ENCODE measurements at places on chromosomes 4 and X.

- H3K27ac ChIP-seq = no peak overlapping the region
- no peak for DNase-seq
- H3K27me3 ChIP-seq = no peaks in the 10 kb centered on the region
- H3K4me1 ChIP-seq = no peaks in the 10 kb centered on the region
These were observed 121.5 kb upstream of the NUDT6 start for GRCh38 chr4:123043793-123044425.

DNA sequence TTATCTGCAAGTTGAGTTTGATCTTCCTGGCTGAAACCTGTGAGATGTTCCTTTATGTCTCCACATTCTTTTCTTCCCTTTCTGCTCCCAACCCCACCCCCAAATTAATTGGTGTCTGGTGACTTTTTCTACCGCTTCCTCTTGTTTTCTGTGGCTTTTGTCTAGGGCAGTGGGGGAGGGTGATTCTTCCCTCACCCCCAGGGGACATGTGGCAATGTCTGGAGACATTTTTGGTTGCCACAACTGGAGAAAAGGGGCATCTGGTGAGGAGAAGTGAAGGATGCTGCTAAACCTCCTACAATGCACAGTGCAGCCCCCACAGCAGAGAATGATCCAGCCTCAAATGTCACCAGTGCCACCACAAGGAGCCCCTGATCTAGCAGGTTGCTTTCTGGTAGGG is 152.9 kb downstream of the NHS start:
- H3K4me3 ChIP-seq = no peak overlapping the region
- H3K36me3 ChIP-seq = no peaks in the 10 kb centered on the region
- DNase-seq = no peak
- H3K27me3 ChIP-seq = no peaks in the 10 kb centered on the region

GRCh38 chr4:100929758-100930157 is 411.9 kb upstream of the EMCN start:
- no peaks in the 10 kb centered on the region for H3K36me3 ChIP-seq
- no peaks in the 10 kb centered on the region for H3K4me1 ChIP-seq
- H3K4me3 ChIP-seq = no peak overlapping the region
- no peak overlapping the region for H3K27ac ChIP-seq

- H3K36me3 ChIP-seq = no peaks in the 10 kb centered on the region
- no peak for DNase-seq
- H3K27me3 ChIP-seq = no peaks in the 10 kb centered on the region
- H3K27ac ChIP-seq = no peak overlapping the region
- H3K4me1 ChIP-seq = no peaks in the 10 kb centered on the region
- no peak overlapping the region for H3K4me3 ChIP-seq
These were observed 27.9 kb upstream of the PRPS1 start for GRCh38 chrX:107600366-107600765.

GRCh38 chrX:88146577-88146976 is 600.4 kb upstream of the CPXCR1 start:
- no peaks in the 10 kb centered on the region for H3K27me3 ChIP-seq
- H3K4me3 ChIP-seq = no peak overlapping the region
- no peaks in the 10 kb centered on the region for H3K36me3 ChIP-seq

GRCh38 chr4:76235407-76235806 is 16.1 kb upstream of the FAM47E start:
- no peaks in the 10 kb centered on the region for H3K36me3 ChIP-seq
- DNase-seq = no peak
- H3K27me3 ChIP-seq = no peaks in the 10 kb centered on the region

DNA sequence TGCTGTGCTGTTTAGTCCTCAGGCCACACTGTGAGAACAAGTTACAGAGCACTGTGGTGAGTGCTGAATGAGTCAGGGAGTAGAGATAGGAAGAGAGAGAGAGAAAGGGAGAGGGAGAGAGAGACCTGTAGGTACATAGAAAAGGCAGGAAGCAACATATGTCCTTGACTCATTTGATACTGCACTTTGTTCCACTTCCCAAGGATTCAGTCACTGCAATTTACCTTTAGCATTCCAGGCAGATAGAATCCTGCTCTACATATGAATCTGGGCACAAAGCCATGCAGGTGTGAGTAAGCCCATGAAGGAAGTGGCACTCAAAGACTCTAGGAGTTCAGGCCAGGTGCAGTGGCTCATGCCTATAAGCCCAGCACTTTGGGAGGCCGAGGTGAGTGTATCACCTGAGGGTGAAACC is 1.0 kb upstream of the DAPP1 start:
- H3K27me3 ChIP-seq = no peaks in the 10 kb centered on the region
- peaks cover 38% of the 10 kb centered on the region for H3K4me1 ChIP-seq
- H3K36me3 ChIP-seq = peaks cover 9% of the 10 kb centered on the region
- no peak overlapping the region for H3K4me3 ChIP-seq

GRCh38 chr4:8336412-8337075 is 67.0 kb downstream of the HTRA3 start:
- no peaks in the 10 kb centered on the region for H3K27me3 ChIP-seq
- DNase-seq = no peak
- no peak overlapping the region for H3K4me3 ChIP-seq
- no peaks in the 10 kb centered on the region for H3K4me1 ChIP-seq

- no peak overlapping the region for H3K4me3 ChIP-seq
- no peak overlapping the region for H3K27ac ChIP-seq
- no peak for DNase-seq
- H3K27me3 ChIP-seq = no peaks in the 10 kb centered on the region
- H3K4me1 ChIP-seq = no peaks in the 10 kb centered on the region
These were observed 105.1 kb downstream of the CLDN22 start for GRCh38 chr4:183214912-183215488.

GRCh38 chr4:52260514-52261210 is 209.6 kb downstream of the SPATA18 start:
- DNase-seq = no peak
- no peaks in the 10 kb centered on the region for H3K27me3 ChIP-seq
- H3K4me1 ChIP-seq = no peaks in the 10 kb centered on the region
- H3K27ac ChIP-seq = no peak overlapping the region
- no peak overlapping the region for H3K4me3 ChIP-seq
- H3K36me3 ChIP-seq = no peaks in the 10 kb centered on the region

DNA sequence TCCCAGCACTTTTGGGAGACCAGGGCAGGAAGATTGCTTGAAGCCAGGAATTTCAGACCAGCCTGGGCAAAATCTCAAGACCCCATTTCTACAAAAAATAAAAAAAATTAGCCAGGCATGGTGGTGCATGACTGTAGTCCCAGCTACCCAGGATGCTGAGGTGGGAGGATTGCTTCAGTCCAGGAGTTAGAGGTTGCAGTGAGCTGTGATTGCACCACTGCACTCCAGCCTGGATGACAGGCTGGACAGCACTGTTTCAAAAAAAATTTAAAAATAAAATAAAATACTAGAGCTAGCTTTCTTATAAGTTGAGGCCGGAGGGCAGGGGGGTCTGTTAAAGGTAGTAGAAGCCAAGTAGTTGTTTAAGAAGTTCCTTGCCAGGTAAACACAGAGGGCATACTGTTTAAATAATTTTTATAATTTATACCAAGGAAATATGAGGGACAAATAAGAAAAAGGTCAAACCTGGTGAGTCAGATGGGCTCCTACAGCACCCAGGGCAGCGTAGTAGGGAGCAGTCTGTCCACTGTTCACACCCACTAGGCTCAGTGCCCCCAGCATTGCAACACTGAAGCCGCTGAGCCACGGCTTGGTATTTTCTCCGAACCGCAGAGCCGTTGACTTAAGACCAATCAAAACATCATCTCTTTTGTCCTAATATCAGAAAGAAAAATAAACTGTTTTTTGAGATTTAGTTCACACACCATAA is 17.3 kb downstream of the COQ2 start:
- no peaks in the 10 kb centered on the region for H3K27me3 ChIP-seq
- H3K4me1 ChIP-seq = peaks cover under 1% of the 10 kb centered on the region

DNA sequence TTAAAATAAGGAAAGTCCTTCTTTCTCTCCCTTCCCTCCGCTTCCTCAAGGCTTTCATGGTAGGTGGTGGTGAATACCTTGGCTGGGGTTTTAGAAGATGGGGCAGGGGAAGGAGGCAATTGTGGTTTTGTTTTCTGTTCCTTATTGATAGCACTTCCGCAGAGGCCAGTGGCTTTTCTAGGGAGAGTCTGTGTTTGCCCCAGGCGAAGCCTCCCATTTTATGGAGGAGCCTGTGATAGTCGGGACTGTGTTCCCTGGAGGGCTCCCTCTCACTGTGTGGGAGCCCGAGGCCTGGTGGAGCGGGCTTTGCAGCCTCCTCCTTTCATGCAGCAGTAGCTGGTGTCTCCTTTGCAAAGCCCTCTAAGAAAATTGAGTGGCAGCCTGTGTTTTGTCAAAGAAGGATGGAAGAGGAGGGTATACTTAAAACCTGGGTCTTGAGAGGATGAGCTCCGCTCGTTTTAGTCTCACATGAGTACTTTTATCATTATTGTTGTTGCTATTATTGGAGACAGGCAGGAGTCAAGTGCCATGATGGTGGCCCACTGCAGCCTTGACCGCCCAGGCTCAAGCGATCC is 29.8 kb upstream of the STOX2 start:
- H3K4me1 ChIP-seq = no peaks in the 10 kb centered on the region
- H3K27me3 ChIP-seq = no peaks in the 10 kb centered on the region
- H3K27ac ChIP-seq = no peak overlapping the region
- H3K4me3 ChIP-seq = no peak overlapping the region

DNA sequence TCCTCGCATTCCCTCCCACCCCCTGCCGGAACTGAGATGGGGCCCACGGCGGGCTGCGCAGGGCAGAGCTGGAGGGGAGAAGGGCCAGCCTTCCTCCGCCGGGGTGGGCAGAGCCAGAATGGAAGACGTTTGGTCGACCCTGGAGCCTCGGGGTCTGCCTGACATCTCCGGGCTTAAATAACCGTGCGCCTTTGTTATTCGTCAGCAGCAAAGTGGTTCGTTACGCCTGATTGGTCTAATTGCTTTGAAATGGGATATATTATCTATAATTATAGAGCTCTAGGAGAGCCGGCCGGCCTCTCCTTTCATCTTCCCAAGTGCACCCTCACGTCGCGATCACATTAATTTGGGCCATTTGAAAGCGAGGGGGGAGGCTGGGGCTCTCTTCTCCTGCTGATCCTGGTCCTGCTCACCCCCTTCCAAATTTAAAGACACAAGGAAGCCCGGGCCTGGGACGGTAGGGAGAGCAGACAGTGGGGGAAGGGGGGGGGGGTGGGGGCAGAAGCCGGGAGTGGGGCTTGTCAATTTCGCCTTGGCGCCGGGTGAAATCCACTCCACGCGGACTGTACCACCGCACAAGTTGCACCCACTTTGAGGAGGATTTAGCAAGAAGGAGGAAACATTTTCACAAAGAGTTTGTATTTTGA is 4.7 kb upstream of the MSX1 start:
- H3K27me3 ChIP-seq = peaks cover 83% of the 10 kb centered on the region
- H3K36me3 ChIP-seq = no peaks in the 10 kb centered on the region
- DNase-seq = no peak
- no peak overlapping the region for H3K27ac ChIP-seq

GRCh38 chr4:130044788-130045531 is 949.0 kb downstream of the C4orf33 start:
- no peak overlapping the region for H3K4me3 ChIP-seq
- DNase-seq = no peak
- H3K27ac ChIP-seq = no peak overlapping the region
- H3K36me3 ChIP-seq = no peaks in the 10 kb centered on the region
- no peaks in the 10 kb centered on the region for H3K27me3 ChIP-seq

- no peak for DNase-seq
- H3K27me3 ChIP-seq = no peaks in the 10 kb centered on the region
- H3K4me1 ChIP-seq = peaks cover 63% of the 10 kb centered on the region
These were observed 56.4 kb downstream of the MAML3 start for GRCh38 chr4:140097572-140097971.

- H3K4me3 ChIP-seq = no peak overlapping the region
- H3K27me3 ChIP-seq = no peaks in the 10 kb centered on the region
- H3K36me3 ChIP-seq = no peaks in the 10 kb centered on the region
- H3K27ac ChIP-seq = no peak overlapping the region
- no peaks in the 10 kb centered on the region for H3K4me1 ChIP-seq
These were observed 36.8 kb upstream of the REST start for GRCh38 chr4:56870946-56871345.

DNA sequence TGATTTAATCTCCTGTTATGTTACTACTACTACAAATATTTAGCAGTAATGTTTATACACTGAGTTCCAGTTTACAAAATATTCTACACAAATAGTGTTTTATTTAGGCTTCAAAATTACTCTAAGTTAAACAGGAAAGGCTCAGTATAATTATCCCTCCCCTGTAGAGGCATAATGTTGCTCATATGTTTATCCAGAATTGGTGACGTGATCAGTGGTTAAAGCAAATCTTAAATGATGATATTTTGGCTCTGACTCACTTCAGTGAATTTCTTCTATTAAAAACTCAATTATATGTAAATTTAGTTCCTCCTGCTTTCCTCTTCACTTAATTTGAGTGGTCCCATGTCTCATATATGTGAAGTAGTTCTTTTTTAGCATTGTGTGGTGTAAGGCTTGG is 438.5 kb downstream of the ADGRL3 start:
- DNase-seq = no peak
- H3K27ac ChIP-seq = no peak overlapping the region
- H3K4me1 ChIP-seq = no peaks in the 10 kb centered on the region
- H3K36me3 ChIP-seq = no peaks in the 10 kb centered on the region

- no peaks in the 10 kb centered on the region for H3K27me3 ChIP-seq
- no peaks in the 10 kb centered on the region for H3K4me1 ChIP-seq
- DNase-seq = no peak
- no peak overlapping the region for H3K27ac ChIP-seq
These were observed 115.6 kb upstream of the TLL1 start for GRCh38 chr4:165757451-165757850.

DNA sequence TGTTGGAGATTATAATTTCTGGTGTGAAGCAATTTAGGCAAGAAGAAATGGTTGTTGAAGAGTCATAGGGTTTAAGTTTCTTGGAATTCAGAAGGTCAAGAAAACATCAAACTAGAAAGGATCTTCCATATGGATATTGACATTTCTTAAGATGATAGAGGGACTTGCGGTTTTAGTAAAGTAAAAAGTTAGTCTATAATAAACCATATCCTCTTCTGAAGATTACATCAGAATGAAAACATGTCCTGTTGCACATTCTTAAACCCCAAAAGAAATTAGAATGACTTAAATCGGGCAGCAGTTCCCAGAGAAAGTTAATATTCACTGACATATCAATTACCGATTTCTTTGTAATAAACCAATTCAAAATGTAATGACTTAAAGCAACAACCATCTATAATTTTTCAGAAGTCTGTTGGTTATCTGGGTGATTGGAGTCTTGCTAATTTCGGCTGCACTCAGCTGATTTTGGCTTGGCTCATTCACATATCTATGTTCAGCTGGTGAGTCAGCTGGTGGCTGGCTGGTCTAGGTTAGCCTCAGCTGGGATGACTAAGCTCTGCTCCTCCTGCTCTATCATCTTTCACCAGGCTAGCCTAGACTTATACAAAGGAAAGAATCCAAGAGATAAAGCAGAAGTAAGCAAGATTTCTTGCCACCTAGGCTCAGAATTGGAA is 24.4 kb upstream of the DYNLT3 start:
- H3K27ac ChIP-seq = no peak overlapping the region
- H3K4me1 ChIP-seq = no peaks in the 10 kb centered on the region
- no peak overlapping the region for H3K4me3 ChIP-seq
- H3K27me3 ChIP-seq = no peaks in the 10 kb centered on the region
- no peak for DNase-seq

DNA sequence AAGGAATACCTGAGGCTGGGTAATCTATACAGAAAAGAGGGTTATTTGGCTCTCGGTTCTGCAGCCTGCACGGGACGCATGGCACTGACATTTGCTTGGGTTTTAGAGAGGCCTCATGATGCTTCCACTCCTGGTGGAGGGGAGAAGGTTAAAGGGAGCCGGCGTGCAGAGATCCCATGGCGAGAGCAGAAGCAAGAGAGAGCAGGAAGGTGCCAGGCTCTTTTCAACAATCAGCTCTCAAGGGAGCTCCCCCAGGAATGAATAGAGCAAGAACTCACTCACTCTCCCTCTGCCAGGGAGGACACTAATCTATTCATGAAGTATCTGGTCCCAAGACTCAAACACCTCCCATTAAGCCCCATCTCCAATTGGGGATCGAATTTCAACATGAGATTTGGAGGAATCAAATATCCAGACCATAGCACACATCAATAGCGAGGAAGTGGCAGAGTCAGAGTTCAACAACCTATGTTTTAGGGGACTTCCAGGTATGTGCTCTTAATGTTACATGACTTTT is 109.8 kb downstream of the SORBS2 start:
- no peaks in the 10 kb centered on the region for H3K36me3 ChIP-seq
- no peak overlapping the region for H3K4me3 ChIP-seq

Data from B cell (primary cell).